Esophagus mucosa (tissue), 1 donor: ENCODE measurements at places on chromosomes 6 and 20.

DNA sequence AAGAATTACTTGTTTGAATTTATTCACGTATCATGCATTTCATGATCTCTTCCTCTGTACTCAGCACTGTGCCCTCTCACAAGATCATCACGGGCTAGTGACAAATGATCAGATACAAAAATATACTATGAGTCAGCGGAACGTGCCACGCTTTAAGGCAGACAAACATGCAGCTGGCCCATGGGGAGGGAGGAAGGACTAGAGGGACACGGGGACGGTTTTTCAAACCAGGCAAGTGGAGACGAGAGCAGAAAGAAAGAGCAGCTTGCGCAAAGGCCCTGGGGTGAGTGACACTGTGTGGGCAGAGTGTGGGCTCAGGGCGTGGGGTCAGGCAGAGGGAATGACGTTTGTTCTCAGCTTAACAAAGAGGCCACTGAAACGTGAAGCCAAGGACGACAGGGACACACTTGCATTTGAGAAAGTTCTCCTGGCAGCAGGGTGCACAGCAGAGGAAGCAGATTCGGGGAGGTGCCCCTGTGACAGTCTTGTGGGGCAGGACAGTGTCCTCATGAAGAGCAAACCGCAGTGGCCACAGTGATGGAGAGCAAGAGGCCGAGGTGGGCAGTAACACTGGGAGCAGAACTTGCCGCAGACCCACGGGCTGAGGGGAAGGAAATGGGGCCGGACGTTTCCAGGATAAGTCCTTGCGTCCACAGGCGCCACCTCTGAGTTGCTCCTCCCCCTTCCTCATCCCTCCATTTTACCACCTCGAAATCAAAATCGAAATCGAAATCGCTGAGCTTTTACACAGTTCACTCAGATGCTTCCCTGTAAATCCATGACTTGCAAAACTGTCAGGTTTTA lies 6.9 kb upstream of the RPS6KA2 start:
- peak; percentile 48 for ATAC-seq

DNA sequence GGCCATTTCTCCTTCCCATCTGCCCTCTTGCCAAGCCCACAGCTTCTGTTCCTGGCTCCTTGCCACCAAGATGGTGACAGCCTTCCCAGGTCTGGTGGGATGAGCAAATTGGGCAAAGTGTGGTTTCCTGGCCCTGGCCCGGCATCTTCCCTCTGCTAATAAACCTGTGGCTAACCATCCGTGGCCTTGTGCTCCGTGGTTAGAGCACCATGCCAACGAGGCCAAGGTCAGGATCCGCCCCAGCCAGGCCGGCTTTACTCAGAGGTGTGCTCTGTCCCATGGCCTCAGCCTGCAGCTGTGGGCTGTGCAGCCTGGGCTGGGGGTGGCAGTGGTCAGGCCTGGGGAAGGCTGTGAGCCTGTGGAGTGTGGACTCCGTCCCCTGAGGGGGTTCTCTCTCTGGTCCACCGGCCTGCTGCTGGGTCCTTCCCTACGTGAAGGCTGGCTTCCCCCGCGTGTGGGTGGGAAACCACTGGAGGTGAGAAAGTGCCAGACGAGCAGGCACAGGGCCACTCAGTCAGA lies 117.4 kb downstream of the VEGFA start:
- no peak for ATAC-seq

DNA sequence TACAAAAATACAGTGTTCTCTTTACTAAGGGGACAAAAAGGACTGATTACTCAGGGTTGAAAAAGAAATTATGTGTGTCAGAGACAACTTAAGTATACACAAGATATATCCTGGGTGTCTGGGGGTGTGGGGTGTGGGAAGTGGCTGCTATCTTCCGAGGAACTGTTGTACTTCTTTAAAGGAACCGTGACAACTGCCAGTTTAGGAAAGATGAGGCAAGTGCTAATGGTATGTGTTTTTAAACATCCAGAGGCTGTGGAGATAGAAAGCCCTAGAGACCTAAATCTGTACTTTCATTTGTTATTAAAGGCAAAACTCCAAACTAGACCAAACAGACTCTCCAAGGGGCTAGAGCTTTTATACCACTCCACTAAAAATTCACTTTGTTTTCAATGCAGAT lies 95.6 kb downstream of the SNAP25 start:
- no peak for ATAC-seq

DNA sequence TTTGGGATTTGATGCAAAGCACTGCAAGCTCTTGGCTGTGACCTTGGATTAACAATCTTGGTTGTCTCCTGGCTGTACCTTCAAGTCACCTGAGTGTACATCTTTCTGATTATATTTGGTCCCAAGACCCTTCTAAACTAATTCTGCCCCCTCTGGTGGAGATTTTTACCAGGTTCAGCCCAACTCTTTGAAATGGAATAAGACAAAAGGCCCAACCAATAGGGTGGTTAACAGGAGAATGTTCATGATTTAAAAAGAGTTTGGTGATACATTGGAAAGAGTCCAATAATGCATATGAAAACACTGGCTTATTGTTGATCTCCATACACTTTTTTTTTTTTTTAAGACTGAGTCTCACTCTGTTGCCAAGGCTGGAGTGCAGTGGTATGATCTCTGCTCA lies 77.5 kb upstream of the CD83 start:
- ATAC-seq, result no peak

DNA sequence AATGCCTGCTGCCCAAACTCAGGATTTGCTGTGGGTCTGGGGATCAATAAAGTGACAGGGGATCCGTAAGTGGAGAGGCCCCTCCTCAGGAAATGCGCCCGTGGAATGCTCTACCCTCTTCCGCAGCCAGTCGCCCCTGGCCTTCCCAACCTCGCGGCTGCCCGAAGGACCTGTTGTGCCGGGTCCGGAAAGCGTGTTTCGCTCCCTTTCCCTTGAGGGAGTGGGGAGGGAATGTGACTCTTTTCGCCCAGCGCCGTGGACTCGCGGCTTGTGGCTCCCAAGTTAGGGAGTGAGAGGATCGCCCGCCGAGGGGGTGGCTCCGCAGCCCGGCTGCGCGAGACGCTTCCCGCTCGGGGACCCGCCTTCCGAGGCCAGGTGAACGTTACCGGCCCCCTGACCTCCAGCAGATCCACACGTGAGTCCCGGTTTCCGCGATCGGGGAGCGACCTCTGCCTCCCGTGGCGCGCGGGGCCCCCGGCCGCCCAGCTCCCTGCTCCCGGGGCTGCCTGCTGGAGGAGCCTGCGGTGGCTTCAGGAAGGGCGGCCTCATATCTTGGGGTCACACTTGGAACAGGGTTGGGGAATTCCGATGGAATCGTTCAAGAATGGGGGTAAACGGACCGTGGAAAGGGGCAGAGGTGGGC lies 666 bp downstream of the TPD52L1 start:
- peak; percentile 30 for ATAC-seq

GRCh38 chr6:160974304-160974771 lies 17.2 kb upstream of the MAP3K4 start:
- peak; percentile 65 for ATAC-seq

DNA sequence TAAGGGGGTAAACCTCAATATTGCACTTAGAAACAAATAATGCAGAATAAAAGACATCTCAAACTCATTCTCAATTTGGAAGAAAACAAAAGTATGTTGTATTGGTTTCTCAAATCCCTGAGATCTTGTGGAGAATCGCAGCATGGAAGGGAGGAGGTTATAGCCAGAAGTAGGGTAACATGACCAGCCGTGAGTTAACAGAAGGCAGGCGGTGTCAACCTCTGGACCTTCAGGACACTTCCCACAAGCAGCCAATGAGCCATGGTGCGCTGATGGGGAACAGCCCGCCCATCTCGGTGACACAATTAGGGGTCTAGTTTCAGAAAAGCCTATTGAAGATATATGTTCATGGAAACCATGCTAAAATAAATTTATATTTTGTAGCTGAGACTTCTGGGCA lies 98.4 kb downstream of the ALDH8A1 start:
- ATAC-seq, result no peak

DNA sequence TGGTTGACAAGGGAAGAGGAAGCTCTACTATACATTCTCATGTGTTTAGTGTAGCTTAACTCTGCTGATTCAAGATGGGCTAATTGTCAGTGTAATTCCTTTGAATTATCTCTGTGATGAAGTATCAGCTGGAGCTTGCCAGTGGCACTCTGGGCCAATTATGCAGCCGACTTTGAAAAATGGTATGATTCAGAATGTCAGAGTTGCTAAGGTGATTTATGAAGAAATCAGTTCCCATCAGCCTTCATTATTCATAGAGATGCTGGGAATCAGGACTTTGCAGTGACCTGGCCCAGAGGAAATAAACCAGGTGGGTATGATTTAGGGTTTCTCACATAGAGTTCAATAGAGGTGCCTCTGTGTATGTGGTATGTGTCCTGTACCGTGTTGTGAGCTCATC lies 33.4 kb downstream of the KCNS1 start:
- ATAC-seq, result peak; percentile 86

DNA sequence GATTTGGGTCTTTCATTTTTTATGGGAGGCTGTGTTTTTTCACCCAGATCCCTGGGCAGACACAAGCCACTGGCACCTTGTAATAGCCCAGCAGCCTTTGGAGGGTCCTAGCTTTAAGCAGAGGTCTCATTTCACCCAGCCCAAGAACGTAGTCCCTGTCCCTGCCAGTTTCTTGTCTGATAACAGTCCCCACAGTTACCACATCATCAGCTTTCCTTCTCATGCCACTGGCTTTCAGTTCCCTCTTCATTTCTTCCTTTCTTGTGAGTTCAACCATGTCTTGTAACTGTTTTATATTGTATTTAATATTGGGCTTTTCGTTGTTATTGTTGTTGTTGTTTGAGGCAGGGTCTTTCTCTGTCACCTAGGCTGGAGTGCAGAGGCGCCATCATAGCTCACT lies 10.6 kb downstream of the PNPLA1 start:
- no peak for ATAC-seq

DNA sequence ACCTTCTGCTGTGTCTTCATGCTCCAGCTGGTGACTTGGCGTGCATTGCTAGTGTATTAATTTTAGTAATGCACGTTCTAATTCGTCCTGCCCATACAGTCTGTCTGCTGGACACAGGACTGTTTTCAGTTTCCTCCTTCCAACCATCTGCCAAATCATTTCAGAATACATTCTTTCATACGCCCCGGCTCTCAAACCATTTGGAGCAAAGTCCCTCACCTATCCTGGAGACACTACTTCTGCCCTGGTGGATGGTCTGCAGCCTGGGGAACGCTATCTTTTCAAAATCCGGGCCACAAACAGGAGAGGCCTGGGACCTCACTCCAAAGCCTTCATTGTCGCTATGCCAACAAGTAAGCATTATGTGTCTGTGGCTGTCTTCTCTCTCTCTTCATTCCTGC lies 60.5 kb downstream of the FNDC1 start:
- no peak for ATAC-seq

DNA sequence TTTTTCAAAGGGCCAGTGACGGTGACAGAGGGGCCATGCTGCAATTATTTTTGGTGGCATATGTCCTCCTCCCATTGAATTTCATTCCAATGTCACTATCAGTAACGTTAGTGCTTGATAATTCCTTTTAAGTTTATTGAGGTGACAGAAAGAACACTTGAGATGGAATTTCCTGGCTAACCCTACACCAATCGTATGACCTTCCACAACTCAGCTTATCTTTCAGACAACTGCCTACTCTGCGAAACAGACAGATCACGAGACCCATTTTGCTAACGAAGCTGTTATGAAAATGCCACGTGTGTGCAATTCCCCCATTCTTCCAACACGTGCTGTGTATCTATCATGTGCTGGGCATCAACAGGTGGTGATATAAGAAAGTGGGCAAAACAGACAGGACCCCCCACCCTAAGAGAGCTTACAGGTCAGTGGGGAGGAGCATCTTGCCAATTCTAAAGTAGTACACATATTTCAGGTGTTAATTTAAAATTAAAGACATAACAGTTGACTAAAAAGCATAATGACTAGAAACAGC lies 113.0 kb downstream of the IRF4 start:
- ATAC-seq, result no peak

- no peak for ATAC-seq
Measured at GRCh38 chr6:130407032-130407431, 41.2 kb downstream of the TMEM200A start.

GRCh38 chr20:3172933-3173609 lies at the start of gene LZTS3:
TSS of gene LZTS3 (minus strand) at chr20:3173549. CDS start at chr20:3167163, 6,386 bp downstream.
- peak; percentile 65 for ATAC-seq

- no peak for ATAC-seq
Measured at GRCh38 chr6:169022079-169022478, 231.6 kb downstream of the THBS2 start.

DNA sequence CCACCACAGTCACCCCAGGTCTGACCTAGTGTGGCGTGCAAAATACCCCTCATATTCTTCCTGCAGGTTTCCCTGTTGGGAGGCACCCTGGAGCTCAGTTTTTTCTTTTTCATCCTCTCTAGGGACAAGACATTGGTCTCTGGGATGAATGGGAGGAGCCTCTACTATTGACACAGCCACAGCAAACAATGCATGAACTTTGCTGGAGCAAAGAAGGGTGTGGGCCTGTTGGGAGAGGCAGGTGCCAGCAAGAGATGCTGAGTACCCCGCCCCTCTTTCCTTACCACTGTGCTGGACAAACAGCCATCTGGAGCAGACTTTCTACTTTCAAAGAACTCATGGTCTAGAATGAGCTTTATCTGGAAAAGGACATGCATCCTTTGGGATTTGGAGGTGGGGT lies 10.1 kb downstream of the TGM3 start:
- peak; percentile 68 for ATAC-seq

DNA sequence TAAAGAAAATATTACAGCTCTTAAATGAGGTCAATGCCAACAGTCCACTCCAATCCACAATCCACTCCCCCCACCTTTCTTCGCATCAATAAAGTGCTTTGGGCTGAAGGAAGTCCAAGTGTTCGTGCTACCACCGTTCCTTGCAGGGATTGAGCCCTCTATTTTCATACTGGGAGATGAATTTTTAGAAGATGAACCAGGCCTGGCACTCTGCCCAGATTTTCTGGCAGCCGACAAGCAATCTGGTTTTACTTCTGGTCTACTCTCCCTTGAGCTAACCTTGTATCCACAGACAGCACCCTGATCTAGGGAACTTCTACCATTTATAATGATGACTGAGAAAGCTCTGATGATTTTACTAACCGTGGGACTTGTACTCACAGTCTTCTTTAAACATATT lies 72.3 kb downstream of the BTBD9 start:
- no peak for ATAC-seq

DNA sequence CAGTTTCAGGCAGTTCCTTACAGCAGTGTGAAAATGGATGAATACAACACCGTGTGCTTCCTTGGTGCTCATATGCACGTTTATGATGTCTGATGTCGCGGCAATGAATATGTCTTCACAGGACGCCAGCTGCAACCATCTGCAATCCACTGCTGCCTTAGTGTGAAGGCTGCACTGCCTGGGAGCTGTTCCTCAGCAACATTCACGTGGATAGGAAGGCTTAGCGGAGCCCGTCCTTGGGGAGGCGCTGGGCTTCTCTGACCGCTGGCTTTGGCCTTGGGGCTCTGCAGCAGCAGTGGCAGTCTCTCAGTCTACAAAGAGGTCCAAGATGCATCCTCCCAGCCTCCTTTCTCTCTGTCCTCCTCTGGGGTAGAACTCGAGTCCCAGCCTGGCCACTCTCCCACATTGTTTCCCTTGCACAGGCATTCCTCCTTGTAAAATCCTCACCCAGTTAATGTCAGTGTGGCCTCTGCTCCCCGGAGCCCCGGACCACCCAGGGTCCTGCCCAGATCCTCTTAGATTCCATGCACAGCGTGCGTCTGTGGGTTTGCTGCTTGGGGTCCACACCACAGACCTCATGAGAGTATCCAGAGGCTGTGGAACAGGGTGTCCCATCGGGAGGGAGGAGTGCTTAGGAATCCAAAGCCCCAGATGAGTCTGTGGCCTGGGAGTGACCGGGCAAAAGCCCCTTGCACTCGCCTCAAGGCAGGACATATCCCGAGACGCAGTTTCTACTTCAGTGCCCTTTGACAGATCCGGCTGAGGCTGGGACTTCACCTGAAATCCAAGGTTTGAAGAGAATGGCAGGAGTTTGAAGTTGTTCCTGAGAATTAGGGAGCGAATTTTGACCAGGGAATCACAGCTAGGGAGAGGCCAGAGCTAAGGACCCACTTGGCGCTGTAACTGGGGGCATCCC lies 181.3 kb downstream of the THBS2 start:
- ATAC-seq, result no peak
